Muscle of back (tissue), 13 donors: ENCODE measurements at places on chromosomes 16 and 17.

GRCh38 chr17:83099570-83100181 is 20.3 kb downstream of the METRNL start:
- no peak for DNase-seq

DNA sequence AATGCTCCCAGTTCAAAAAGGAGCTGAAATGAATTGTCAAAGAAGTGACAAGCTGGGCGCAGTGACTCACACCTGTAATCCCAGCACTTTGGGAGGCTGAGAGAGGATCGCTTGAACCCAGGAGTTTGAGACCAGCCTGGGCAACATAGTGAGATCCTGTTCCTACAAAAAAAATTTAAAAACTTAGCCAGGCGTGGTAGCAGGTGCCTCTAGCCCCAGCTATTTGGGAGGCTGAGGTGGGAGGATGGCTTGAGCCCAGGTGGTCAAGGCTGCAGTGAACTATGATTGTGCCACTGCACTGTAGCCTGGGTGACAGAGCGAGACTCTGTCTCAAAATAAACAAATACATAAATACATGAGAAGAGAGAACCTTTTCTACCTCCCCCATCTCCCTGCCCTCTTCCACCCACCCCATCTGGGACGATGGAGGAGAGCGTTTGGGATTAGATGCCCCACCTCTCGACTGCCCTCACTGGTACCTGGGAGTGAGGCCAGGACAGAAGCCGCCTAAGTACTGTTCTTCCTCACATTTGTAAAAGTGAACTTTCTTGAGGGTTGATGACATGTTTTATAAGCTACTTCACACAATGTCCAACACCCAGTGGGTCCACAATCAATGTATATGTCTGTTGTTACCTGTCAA is 2.4 kb downstream of the IL4R start:
- no peak for DNase-seq

DNA sequence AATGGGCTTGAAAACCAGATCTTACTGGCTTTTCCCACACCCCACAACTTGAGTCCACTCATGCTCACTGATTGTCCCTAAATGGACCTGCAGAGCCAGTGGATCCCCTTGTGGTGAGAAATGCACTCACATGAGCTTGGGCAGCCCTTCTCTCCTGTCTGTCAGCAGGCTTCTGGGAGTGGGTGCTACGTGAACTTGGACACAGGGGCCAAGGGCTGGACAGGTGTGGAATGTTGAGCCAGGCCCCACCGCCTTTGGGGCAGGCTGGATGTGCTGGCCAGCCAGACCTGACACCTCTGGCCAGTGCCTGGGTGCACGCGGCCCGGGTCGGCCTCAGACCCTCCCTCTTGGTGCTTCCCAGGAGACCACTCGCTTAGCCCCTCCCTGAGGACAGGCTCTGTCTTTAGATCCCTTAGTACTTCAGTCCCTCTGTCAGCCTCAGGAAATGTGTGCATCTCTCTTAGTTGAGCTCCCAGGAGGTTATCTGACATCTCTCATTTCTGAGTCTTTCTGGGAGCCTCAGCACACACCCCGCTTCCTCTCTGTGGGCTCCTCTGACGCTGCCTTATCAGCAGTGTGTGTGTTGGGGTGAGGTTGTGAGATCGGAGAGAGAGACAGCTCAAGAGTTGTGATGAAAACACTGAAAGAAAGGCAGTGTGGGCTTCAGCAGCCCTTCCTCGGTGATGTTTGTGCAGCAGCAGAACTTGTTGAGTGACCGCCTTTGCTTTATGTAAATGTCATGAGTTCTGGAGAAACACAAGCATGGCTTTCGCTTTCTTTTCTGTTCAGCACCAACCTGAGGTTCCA is 117.0 kb downstream of the RAB11FIP4 start:
- DNase-seq: no peak

- peak; percentile 27 for DNase-seq
These were observed 38.0 kb downstream of the CUEDC1 start for GRCh38 chr17:57916925-57917858.

GRCh38 chr17:9370467-9370866 is 205.2 kb downstream of the STX8 start:
- no peak for DNase-seq

- DNase-seq: no peak
These were observed 27.7 kb downstream of the DHRS7C start for GRCh38 chr17:9763643-9764042.

DNA sequence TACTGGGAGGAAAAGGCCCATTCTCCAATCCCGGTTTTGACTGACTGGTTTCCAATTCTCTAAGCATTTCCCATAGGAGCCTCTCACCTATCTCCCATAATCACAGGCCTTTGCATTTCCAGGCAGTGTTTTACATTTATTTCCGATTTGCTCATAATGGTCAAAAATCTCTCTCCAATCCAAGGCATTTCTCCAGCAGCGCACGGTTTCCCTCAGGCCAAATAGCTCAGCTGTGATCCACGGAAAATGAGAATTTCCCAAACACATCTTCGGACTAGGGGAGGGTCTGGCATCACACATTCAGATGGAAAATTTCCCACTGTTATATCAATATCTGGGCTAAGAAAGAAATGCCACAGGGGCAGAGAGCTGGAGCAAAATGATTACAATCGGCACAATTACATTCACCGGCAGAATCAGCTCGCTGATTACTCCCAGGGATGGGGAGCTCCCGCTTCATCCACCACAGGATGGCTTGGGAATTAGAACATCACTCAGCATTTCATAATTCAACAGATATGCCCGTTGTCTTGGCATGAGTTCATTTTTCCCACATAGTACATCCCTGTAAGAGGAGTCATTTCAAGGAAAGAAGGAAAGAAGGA is 6.7 kb downstream of the PIPOX start:
- DNase-seq: no peak

GRCh38 chr16:72753881-72754280 is 294.0 kb downstream of the ZFHX3 start:
- no peak for DNase-seq

DNA sequence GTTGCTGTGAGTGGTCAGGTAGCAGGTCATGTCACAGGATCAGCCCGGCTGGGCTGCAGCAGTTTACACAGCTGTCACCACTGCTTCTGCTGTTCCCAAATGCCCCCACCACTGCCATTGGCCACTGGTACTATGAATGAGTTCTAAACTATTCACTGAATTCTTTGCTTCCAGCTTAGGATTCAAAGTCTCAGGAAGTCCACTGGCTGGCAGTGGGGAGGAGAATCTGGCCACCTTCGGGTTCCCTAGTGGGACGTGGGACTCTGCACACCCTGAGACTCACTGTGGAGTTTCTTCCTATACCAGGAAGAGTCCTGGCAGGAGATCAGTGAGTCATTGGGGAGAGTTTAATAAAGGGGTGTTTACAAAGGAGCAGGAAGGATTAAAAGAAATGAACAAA is 6.9 kb downstream of the MT1X start:
- no peak for DNase-seq

GRCh38 chr17:65047941-65048340 is 8.6 kb downstream of the GNA13 start:
- no peak for DNase-seq

GRCh38 chr17:62618647-62619416 is 8.6 kb upstream of the MRC2 start:
- peak; percentile 67 for DNase-seq

DNA sequence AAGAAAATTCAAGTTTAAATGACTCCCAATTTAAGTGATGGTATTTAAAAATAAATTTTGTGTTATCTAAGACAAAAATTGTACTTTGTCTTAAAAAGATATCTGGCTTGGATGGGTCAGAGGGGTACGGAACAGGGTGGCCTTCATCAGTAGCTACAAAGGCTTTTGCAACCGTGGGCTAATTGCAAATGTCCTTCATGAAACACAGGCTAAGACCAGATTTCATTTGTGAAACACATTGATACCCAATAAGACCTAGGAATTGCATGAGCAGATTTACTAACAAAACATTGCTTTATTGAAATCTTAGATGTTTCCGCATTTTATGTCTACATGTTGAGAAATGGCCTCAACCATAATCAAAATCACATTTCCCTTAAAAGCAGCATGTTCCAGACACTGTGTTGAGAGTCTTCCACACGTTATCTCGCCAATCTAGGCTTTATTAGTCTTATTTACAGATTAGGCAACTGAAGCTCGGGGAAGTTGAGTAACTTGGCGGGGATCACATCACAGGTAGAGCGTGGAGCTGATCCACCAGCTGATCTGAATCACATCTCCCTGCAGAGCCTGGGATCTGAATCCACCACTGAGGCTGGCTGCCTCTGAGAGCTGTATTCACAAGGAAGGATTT is 21.8 kb downstream of the FBXO39 start:
- no peak for DNase-seq

- peak; percentile 78 for DNase-seq
These were observed 13.4 kb upstream of the CRISPLD2 start for GRCh38 chr16:84806256-84806889.

DNA sequence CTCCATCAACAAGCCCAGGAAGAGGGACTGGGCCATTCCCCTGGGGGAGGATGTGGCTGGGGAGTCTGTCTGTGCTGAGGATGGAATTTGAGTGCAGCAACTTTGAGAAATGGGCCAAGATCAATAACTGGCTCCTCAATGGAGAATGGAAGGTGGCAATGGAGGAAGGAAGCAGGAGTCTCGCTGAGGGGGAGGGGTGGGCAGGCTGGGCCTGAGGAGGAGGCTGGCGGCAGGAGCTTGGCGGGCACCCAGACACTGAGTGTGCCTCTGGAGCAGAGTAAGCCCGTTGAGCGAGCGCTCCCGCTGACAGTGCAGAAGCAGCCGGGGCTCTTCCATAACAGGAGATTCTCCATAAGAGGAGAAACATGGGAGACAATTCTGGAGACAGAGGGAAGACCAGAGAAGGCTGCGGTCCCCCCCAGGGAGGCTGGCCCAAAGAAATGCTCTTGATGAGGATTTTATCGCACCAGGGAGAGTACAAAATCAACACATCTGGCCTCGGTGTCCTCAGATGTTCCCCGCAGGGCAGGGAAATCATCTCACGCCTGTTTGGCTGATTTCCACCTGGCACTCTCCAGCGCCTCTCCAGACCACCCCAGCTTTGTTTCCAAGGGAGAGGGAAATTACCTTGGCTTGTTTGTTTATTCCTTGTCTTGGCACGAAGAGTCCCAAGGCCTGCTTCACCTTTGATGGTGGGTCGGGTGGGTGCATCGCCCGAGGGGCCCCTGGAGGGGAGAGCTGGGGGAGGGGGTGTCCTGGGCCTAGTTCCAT is 2.8 kb upstream of the MMP15 start:
- DNase-seq: no peak

DNA sequence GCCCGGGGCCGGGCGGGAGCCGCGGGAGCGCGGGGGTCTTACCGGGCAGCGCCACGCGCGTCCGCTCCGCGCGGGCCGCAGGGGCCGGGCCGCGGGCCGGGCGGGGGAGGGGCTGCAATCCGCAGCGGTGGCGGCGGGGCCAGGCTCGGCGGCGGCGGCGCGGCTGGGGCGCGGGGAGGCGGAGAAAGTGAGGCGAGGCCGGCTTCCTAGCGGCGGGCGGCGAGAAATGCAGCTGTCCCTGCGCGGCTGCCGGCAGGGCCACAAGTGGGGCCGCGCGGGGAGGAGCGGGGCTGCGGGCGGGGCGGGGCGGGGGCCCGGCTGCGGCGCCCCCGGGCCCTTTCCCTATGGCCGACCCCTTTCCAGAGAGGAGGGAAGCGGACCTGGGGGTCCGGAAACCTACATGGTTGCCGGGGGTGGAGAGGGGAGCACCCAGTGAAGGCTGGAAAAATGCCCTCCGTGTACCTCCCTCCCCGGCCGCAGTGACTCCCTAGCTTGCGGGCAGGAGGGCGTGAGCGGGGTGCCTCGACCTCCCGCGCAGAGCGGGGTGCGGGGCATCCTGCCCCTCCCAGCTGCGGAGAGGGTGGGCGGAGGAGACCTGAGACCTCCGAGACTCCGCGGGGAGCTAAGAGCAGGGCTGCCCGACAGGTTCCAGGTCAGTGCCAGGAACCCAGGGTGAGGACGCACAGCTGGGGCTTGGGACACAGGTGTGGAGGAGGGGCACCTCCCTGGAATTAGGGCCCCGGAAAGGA is at the start of gene CUEDC1:
Gene CUEDC1, minus strand, starts transcription at position 230 of the 749 bp plus-strand sequence. CDS start 69,848 bp downstream, outside the sequence.
- DNase-seq: no peak

DNA sequence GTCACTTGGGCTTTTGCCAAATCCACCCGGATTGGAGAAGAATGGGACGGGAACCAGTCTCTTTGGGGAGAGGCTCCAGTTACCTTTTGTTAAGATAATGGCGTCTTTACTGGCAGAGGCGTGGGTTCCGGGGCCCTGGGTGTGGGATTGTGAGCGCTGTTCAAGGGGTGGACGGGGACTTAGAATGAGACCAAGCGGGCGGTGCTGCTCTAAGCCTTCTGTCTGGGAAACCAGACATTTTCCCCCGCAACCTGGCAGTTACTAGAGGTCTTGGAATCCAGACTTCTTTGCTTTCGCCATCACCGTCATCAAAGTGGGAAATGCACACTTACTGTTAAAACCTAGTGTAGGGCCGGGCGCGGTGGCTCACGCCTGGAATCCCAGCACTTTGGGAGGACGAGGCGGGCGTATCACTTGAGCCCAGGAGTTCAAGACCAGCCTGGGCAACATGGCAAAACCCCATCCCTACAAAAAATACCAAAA is 706 bp downstream of the TEN1 start:
- no peak for DNase-seq

DNA sequence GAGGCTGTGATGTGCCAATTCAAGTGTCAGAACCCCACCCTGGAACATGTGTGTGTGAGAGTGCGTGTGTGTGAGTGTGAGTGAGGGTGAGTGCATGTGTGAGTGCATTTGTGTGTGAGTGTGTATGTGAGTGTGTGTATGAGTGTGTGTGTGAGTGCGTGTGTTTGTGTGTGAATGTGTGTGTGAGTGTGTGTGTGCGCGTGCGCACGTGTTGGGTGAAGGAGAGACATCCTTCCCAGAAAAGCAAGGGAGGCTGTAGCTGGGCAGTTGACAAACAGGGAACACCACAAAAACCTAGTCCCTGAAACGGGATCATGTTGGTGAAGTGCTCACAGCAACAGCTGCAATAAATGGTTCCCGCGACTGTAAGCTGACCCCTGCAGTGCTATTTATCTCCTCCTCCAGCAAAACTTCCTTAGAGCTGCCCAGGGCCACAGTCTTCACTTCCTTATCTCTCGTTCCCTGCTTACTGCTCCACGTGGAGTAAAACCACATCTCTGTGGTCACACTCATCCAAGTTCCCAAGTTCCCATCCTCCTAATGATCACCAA is 40.1 kb upstream of the RPL38 start:
- DNase-seq: no peak

DNA sequence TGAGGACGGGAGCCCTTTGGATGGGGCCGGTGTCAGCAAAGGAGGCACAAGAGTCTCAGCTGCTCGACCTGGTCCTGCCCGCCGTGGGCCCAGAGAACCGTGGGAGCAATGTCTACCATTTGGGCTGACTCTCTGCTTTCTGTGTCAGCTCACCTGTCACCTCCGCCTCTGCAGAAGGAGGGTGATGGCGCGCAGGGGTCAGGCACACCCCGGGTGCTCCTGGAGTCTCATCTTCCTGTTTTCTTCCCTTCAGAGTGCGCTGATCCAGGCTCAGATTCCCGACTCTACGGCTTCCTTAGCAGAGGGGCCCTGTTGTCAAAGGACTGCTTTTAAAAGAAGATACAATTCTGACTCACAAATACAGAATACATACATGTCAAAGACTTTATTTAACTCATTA is 167.1 kb downstream of the BANP start:
- no peak for DNase-seq

DNA sequence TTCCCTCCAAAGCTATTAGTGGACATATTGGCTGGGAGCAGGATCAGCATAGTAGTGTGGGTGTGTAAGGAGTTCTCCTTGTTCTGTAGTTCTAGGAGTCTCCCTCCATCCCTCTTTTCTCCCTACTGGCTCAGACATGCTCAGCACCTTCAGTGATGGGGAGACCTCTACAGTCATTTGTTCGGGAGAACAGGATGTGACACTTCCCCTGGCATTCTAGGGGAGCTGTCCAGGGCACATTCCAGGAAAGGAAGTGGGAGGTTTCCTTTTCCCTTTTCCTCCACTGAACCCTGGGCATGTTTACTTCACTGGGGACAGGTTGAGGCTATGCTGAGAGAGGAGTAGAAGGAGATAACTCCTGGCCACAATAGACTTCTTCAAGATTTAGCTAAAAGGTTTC is 86.5 kb downstream of the MYH13 start:
- DNase-seq: no peak
